ENCODE measurements at places on chromosomes 5 and 9. TPM values are rescaled to one million over a fixed set of nuclear protein-coding genes. Genes with fewer than 3 reads are reported as not detected.

DNA sequence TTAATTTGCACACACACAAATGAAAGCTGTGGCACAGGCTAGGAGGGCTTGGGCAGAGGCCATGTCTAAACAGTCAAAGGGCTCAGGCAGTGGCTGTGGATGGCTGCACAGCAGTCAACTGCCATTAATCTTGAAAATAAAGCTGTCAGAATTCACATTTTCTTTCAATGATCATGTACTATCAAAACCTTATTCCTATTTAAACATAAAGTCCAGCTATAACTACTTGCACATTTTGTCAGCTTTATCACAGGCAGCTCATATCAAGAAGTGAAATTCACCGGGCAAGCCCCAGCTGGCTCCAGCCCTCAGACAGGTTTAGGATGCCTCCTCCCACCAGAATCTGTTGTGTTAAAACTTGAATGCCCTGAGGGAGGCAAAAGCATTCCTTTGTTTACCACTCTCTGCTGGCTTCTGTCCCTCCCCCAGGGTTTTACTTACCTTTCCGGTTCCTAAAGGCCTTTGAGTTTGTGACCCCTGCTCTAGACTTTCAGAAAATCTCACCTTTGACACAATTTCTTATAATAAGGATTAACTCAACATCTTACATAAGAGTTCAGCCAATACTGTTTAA lies 54.9 kb upstream of the GRAMD2B start:
- DNase-seq, result no peak

- no peak for DNase-seq
Measured at GRCh38 chr9:107948086-107948485, 458.5 kb upstream of the KLF4 start.

GRCh38 chr5:113548396-113548795 lies 34.9 kb downstream of the YTHDC2 start:
- DNase-seq, result no peak

GRCh38 chr5:122262103-122262502 lies 49.9 kb upstream of the SNCAIP start:
- no peak for DNase-seq

DNA sequence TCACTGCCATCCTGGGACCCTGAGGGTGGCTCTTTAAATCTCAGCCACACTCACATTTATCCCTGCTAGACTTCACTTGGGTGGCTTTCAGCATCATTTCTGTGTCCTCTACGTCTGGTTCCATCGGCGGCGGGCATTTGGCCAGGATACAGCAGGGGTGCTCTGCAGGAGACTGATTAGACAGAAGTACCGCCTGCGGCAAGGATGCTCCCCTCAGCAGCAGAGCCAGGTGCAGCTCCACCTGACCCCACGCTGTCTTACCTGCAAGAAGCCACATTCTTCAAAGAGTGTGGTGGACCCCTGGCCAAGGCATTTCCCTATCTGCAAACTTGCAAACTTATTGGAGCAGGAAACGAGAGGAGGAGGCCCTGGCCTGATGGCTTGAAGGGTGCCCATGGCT lies 309.8 kb upstream of the IRX4 start:
- no peak for DNase-seq

GRCh38 chr5:116395631-116396203 lies 178.9 kb downstream of the SEMA6A start:
- no peak for DNase-seq

- DNase-seq, result peak; percentile 46
Measured at GRCh38 chr9:119349351-119349825, 19.8 kb downstream of the BRINP1 start.

DNA sequence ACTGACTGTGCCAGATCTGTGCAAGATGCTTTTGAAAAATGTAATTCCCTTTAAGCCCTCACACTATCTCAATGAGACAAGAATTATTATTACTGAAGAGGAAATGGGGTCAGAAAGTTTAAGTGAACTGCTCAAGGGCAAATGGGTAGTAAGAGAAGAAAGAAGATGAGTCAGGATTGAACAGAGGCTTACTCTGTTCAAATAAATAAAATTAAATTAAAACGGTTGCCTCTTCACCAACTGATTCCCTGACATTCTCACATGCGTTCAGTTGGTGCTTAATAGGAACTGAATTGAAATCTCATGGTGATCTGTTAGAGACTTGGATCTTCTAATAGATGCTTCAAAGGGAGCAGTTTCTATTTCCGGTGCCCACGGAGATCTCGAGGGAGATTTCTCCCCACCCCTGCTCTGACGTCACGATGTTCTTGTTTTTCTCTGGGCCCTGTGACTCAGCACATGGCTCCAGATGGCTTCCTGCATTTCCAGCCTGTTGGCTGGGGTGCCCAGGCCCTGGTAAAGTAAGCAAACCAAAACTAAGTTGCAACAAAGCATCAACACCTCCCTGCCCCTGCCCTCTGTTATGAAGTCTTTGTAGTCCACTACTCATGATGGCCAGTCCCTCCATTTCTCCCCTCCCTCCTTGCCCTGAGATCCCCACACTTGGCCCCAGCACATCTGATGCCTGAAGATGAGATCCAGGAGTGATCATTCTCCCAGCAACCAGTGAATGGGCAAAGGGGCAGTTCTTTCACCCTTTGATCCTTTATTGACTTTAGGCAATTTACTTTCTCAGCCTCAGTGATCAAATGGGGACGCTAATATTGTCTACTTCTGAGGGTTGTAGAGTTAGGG lies 106.1 kb upstream of the CPEB4 start:
- DNase-seq, result peak; percentile 32

DNA sequence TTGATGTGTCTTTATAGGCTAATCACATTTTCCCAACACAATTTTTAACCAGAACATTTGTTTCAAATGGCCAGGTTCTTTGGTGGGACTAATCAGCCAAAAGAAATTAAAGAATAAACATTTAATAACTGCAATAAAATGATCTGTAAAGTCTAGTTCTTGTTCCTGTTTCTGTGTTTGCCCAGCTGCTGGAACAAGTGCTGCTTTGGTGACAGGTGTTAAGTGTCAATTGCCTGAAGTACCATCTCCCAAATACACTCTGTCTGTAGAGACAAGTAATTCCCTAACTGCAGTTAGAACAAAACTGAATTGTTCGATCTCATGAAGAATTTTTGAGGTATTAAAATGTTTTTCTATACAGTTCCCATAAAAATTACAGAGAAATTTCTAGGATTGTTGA lies 402.3 kb upstream of the CHD1 start:
- DNase-seq, result no peak

Gene SPOCK1
- 25.4 TPM for total RNA-seq

Gene AIF1L
- total RNA-seq, result 16.7 TPM

Data from glutamatergic neuron (in vitro differentiated cells).